ENCODE measurements at places on chromosomes 7 and 10.

DNA sequence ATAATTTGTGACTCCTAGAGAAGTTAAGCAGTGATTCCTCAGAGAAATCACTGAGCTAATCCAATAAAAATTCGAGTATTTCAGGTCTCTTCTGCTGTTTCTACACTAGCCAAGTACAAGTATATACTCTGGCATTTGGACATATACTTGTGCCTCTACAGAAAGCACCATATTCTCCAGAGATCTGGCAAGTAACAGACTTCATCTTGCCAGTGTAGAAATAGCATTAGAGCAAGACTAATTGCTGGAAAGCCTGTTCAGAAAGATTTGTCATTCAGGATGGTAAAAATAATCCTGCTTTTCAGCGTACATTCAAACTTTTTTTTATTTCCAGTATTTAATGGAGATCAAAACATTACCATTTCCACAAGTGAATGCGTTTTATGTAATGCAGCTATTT lies 410.8 kb upstream of the ETV1 start:
- no peak for DNase-seq

- DNase-seq, result no peak
Observed at GRCh38 chr10:102240467-102241031, 763 bp downstream of the PITX3 start.

DNA sequence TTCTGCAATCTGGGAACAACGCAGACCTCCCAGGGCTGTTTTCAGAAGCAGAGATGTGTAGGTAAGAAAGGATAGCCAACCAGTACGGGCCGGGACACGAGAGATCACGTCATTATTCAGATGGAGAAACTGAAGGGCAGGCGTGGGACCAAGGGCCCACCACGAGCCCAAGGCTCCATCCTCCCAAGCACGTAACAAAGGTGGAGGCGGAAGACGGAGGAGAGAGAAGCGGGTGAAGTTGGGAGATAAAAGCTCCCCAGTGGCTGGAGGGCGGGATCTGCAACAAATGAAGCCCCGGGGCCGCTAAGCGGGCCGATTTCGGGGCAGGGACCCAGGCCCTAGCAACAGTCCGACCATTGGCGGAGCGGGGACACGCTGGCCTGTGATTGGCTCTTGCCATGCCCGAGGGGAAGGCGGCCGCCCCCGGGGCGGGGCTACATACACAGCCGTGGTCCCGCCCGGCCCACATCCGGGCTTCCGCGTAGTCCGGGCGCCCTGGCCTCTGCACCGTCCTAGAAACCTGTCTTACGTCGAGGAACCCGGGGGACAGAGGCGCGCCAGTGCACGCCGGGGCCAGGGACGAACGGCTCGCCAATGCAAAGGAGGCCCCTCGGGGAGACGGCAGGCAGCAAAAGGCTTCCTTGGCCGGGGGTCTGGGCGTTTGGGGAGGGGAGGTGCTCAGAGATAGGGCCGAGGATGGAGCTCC lies 15.5 kb downstream of the HSPB1 start:
- DNase-seq, result peak; percentile 96

- DNase-seq, result no peak
Observed at GRCh38 chr7:5497295-5498103, 73.9 kb upstream of the TNRC18 start.

DNA sequence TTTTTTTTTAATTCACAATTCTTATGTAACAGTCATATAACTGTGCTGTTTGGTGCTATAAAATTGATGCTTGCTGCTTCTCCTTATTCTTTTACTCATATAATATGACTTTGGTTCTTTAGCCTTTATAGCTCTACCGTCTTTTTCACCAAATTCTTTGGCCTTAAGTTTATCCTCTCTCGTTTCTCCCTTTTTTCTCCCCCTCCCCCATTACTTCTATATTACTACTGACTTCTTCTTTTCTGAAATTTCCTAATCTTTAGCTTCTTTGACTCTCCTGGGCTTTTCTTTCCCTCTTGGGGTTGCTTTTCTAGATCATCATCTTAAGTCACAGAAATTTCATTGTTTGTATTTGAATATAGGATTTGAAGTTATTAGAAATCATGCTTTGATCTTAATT lies 3.8 kb downstream of the BCCIP start:
- no peak for DNase-seq

GRCh38 chr10:43056568-43057011 lies 20.3 kb upstream of the RET start:
- no peak for DNase-seq

DNA sequence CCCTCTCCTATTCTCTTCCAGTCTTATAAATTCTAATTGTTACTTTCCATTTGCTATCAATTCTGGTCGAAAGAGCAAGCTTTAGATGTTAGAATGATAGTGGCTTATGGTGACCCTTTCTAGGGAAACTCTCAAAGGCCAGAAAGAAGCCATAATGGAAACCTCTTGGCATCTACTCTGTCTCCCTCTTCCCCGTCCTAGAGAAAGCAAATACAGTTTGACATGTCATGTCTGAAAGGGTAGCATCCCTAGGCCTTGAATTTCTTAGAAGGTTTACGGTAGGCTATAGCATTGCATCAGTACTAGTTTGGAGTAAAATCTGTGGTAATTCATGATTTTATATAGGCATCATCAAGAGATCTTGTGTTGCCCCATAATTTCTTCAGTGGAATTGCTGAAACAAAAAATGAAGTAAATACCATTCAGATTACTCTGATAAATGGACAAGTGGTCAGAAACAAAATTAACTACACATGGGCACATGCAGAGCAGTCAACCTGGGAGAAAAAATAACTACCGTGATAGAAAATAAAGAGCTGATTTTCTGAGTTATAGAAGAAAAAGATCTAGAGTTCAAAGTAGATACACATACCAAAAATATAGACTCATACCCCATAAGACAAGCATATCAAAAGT lies 4.4 kb downstream of the PRKAR2B start:
- DNase-seq, result no peak

DNA sequence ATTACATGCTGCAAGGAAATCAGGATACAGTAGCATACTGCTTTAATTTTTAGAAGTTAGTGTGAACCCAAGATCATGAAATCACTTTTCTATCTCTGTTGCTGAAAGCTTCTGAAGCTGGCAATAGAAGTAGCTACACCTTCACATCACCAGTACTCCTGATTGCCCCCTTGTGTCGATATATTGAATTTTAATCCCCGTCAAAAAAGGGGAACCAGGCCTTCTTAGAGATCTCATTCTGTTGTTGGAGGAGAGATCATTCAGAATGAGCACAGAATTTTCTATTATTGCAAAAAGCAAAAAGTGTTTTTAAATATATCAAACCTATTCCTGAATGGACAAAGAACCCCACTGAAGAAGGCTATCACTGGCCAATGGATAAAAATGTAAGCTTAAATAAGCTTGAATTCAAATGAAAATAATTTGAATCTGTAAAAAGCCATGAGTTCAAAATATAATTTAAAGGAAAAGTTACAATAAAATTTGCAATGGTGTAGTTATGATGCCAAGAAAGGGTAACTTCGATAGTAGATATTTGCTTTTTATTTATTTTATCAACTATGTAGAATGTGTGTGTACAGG lies 39.7 kb upstream of the TEX47 start:
- no peak for DNase-seq

DNA sequence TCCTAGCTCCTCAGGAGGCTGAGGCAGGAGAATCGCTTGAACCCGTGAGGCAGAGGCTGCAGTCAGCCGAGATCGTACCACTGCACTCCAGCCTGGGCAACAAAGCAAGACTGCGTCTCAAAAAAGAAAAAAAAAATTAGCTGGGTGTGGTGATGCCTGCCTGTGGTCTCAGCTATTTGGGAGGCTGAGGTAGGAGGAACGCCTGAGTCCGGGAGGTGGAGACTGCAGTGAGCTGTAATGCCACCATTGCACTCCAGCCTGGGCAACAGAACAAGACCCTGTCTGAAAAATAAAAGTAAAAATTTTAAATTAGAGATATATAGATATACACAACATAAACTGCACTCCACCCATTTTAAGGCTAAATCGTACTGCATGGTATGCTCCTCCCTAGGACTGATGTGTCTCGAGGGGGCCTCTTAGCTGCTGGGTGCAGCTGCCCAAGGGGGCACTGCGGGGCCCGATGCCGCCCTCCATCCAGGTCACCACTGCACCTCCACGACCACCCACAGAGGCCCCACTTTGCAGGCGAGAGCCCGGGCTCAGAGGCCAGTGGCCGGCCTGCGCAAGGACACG lies 40.9 kb upstream of the FOXK1 start:
- no peak for DNase-seq

Measured in CD4-positive, alpha-beta T cell treated with Interleukin-2 at 100 ng/mL for 4 hours (primary cell).